ENCODE measurements at places on chromosomes 11 and 22.

DNA sequence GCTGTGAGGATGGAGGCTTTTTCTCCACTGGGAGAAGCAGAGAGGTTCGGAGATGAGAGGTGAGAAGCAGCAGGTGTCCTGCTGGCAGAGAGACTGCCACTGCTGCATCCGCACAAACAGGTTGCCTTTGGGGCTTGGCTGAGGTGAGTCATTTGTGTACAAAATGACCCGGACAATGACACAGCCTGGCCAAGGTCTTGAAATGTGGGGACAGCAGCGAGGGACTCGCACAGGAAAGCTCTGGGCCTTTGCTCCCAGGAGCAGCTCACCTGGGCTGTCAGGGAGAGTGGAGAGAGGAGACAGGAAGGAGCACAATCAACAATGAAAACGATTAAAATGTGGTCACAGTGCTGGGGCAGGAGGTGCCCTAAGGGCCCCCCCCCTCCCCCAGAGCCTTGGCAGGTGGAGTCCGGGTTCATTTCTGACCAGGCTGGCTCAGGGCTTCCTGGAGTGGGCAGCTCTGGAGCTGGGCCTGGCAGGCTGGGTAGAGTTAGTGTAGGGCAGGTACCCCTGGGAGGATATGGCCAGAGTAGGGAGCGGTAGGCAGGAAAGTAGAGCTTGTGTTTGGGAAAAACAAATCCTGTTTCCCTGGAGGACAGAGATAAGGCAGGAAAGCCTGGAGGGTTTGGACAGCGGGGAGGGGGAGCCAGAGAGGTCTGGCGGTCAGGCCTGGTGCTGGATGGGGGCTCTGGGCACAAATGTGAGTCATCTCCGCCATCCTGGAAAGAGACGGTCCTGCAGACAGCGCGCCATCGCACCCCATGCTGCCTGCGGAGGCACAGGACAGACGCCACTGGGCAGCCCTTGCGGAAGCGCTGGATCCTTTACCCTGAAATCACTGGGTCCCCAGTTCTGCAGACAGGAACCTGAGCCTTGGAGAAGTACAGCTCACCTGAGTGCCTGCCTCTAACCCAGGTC is 37.8 kb upstream of the CELSR1 start:
- DNase-seq = no peak

- no peak for DNase-seq
These were observed 70.2 kb upstream of the TP53AIP1 start for GRCh38 chr11:129012880-129013279.

- no peak for DNase-seq
These were observed 327.0 kb upstream of the CCDC90B start for GRCh38 chr11:83612891-83613766.

DNA sequence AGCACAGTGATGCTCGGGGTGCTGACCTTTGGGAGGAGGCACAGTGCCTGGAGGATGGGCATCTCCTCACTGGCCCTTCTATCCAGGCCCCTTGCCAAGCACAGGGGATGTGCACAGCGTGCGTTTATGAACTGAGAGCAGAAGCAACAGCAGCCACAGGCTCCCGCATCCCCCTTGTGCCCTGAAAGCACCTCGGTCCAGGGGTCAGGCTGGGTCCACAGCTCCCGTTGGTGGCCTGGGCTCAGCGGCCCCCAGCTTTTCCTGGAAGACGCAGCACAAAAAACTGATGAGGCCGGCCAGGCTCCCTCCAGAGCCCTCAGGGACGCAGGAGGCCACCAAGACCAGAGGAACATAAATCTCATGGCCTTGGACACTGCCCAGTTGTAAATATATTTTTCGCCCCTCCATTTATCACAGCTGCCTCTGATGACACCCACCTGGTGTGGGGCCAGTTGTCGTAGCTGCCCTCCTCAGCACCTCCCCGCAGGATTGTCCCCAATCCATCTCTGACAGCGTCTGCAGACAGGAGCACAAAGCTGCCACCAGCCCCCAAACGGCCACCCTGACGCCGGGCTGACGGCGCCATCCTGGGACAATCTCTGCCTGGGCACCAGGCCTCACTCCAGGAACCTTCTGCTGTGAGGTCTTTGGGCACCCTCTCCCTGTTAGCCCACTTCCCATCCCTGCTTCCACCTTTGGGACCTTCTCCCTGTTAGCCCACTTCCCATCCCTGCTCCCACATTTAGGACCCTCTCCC is 203.1 kb downstream of the BRD1 start:
- DNase-seq = no peak

Measured in skeletal muscle cell (primary cell).